ENCODE measurements at places on chromosomes 3 and 15. TPM values are rescaled to one million over a fixed set of nuclear protein-coding genes. Genes with fewer than 3 reads are reported as not detected.
A peak's percentile ranks its signal among the peaks of the same experiment; 100 is the strongest.

The FYCO1 gene
- total RNA-seq: 21.6 TPM

- H3K27me3 ChIP-seq: no peaks in the 10 kb centered on the region
- H3K4me3 ChIP-seq: no peak overlapping the region
- H3K4me1 ChIP-seq: no peaks in the 10 kb centered on the region
- H3K36me3 ChIP-seq: no peaks in the 10 kb centered on the region
- H3K27ac ChIP-seq: no peak overlapping the region
- no peak for DNase-seq
These were observed 77.6 kb upstream of the CCDC80 start for GRCh38 chr3:112718516-112718915.

DNA sequence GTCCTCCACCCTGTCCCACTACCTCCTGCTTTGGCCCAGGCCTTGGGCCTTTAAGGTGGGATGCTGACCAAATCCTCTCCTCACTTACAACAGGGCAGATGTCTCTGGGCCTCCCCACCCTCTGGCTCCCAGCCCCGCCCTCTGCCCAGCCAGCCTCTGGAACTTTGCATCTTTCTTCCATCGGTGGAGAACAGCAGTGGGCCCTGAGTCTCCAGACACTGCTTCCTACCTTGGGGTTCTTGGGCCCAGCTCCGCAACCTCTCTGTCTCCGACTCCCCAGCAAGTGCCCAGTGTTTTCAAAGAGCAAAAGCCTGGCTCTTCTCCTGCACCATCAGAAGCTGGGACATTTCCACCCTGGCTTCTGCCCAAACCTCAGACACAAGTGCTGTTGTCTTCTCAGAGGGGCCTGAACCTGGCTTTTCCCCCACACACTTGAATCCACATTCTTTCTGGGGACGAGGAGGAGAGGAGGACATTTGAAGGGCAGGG is 33.1 kb downstream of the MRAS start:
- no peak for DNase-seq
- no peak overlapping the region for H3K27ac ChIP-seq
- no peaks in the 10 kb centered on the region for H3K36me3 ChIP-seq
- H3K27me3 ChIP-seq: no peaks in the 10 kb centered on the region
- H3K4me1 ChIP-seq: peaks cover 9% of the 10 kb centered on the region

- DNase-seq: no peak
- H3K4me1 ChIP-seq: no peaks in the 10 kb centered on the region
- no peaks in the 10 kb centered on the region for H3K36me3 ChIP-seq
- H3K4me3 ChIP-seq: no peak overlapping the region
These were observed 27.2 kb downstream of the IQSEC1 start for GRCh38 chr3:13045904-13046568.

DNA sequence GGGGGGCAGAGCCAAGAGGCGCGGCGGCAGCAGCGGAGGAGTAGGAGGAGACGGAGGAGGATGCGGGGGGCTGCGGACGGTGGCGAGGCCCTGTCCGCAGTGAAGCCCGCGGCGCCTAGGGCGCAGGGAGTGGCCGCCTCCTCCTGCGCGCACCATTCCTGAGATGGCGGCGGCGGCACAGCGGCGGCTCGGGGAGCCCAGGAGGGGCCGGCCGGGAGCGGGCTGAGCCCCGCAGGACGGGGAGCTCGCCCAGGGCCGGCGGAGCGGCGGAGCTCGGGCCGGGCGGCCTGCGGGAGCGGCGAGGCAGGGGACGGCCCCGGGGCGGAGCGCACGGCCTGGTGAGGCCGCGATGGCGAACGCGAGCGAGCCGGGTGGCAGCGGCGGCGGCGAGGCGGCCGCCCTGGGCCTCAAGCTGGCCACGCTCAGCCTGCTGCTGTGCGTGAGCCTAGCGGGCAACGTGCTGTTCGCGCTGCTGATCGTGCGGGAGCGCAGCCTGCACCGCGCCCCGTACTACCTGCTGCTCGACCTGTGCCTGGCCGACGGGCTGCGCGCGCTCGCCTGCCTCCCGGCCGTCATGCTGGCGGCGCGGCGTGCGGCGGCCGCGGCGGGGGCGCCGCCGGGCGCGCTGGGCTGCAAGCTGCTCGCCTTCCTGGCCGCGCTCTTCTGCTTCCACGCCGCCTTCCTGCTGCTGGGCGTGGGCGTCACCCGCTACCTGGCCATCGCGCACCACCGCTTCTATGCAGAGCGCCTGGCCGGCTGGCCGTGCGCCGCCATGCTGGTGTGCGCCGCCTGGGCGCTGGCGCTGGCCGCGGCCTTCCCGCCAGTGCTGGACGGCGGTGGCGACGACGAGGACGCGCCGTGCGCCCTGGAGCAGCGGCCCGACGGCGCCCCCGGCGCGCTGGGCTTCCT is at the start of gene GPR27:
TSS of gene GPR27 (plus strand) at position 155 of the 909 bp plus-strand sequence. CDS start at position 350, 195 bp downstream.
- no peak for DNase-seq
- H3K4me1 ChIP-seq: no peaks in the 10 kb centered on the region
- no peaks in the 10 kb centered on the region for H3K36me3 ChIP-seq
- peak within 1 kb of the TSS; percentile 14 for H3K4me3 ChIP-seq
- H3K27ac ChIP-seq: no peak within 1 kb of the TSS

DNA sequence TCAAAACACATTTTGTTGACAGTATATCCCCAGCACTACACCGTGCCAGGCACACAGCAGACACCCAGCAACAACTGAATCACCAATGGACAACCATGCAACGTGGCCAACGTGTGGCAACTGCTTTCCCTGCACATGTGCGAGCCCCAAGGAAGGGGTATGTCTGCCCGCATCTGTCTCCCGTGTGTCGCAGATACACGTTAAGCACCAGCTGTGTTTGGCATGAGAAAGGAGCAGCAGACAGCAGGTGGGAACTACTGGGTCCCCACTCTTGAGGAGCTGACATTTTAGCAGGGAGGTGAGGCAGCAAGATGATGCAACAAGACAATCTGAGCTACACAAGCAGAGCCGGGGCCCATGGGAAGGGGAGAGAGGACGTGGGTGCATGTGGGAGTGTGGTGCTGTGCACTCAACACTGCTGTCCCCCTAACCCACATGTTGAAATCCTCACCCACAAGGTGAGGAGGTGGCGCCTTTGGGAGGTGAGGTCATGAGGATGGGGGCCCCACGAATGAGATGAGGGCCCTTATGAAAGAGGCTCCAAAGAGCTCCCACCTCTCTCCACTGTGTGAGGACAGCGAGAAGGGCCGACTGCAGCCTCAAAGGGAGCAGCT is 56.2 kb downstream of the ROPN1B start:
- H3K4me3 ChIP-seq: no peak overlapping the region
- H3K27ac ChIP-seq: no peak overlapping the region
- H3K27me3 ChIP-seq: no peaks in the 10 kb centered on the region
- no peaks in the 10 kb centered on the region for H3K4me1 ChIP-seq
- H3K36me3 ChIP-seq: no peaks in the 10 kb centered on the region
- DNase-seq: no peak
